RWPE1 (cell line): ENCODE measurements at places on chromosomes 3 and 15.

DNA sequence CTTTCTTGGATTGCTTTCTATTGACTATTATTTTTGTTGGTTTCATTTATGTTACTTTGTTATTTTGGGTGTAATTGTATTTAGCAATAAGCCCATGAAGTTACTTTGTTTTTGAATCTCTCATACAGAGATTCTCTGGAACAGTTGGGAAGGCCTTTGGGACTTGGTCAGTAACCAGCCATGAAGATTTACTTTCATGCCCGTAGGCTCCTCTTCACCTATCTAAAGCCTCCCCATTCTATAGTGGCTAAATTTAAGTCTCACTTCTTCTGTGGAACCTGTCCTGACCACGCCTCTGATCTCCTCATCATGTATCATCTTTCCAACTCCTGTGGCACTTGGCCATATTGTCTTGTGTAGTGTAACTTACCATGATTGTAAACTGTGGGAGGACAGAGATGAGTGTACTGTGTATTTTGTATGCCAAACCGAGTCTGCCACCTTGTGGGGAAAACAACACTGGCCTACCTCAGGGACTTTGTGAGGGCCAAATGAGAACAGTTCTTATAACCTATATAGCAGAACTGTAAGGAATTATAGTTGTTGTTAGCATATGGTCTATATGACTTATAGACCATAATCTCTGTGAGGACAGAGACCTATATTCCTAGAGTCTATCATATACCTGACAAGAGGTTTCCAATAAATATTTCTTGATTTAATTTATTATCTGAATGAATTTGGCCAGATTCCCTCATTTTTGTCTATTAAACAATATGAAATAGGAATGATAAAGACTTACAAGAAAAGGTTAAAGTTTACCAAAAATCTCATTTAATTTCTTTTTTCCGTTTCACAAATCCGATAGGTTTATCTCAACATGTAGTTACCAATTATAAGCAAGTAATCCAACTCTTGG, 75.0 kb downstream of the STARD9 start:
- DNase-seq = peak; percentile 82

DNA sequence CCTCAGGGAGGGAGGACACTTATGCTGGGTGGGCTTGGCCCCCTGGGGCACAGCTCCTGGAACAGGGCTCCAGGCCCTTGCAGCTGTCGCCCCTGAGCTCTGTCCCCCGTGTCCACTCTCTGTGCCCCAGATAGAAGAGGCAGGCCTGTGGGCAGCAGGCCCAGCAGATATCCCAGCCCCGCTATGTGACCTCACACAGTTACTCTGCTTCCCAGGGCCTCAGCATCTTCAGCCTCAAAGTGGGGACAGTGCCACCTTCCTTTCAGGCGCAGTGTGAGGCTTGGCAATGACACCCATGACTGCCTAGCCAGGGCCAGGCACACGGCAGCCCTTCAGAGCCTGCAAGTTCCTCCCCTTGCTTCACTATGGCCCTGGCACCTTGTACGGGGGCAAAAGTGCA, 98.4 kb downstream of the IQSEC1 start:
- no peak for DNase-seq

DNA sequence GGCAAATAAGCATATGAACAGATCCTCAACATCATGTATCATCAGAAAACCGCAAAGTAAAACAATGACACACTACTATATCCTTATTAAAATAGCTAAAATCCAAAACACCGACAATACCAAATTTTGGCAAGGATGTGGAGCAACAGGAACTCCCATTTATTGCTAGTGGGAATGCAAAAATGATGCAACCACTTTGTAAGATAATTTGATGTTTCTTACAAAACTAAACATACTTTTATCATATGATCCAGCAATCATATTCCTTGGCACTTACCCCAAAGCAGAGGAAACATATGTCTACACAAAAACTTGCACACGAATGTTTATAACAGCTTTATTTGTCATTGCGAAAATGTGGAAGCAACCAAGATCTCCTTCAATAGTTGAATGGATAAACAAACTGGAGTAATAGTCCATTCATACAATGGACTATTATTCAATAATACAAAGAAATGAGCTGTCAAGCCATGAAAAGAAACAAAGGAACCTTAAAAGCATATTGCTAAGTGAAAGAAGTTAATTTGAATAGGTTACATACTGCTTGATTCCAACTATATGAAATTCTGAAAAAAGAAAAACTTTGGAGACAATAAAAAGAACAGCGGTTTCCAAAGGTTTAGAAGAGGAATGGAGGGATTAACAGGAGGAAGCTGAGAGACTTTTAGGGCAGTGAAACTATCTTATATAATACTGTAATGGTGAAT, 172.0 kb downstream of the VPS13C start:
- DNase-seq = no peak

GRCh38 chr15:52730594-52730993, 51.4 kb upstream of the ATOSA start:
- no peak for DNase-seq

DNA sequence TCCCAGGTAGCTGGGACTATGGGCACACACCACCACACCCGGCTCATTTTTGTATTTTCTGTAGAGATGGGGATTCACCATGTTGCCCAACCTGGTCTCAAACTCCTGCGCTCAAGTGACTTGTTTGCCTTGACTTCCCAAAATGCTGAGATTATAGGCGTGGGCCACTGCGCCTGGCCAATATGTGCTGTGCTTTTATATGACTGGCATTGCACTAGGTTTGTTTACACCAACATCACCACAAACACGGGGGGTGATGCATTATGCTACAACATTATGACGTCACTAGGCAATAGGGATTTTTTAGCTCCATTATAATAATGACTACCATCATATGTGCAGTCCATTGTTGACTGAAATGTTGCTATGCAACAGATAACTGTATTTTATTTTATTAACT, 6.9 kb downstream of the APH1B start:
- DNase-seq = no peak
